Activated CD8-positive, alpha-beta memory T cell treated with anti-CD3 and anti-CD28 coated beads for 48 hours (primary cell): ENCODE measurements at places on chromosomes 2 and 18.

DNA sequence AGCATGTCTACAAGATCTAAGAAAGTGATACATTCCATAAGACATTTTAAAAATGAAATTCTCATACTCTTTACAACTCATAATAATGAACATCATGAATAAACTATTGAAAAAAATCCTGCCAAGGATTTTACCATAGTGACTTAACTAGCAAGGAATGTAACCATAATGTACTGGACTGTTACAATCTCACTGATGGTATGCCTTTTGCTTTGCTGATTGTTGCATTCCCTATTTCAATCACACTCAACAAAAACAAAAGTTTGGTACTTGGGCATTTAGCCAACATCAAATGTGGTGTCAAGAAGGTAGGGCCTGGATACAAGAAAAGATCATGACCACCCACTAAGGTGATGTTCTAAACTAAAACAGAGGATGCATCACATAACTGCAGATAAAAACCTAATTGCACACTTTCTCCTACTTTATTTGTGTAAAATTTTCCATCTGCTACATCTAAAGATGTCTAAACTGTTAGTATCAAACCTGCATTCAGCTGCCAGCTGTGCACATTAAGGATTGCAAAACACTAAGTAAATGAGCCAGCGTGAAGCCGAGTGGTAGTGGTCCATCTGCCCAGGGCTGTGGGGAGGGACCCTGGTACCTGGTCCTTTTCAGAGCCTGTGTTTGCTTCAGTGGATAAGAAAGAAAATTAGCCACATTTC lies 564.4 kb downstream of the ZEB2 start:
- DNase-seq = no peak

GRCh38 chr2:25294573-25295462 lies 46.9 kb downstream of the DNMT3A start:
- DNase-seq = no peak

- no peak for DNase-seq
These were observed 23.5 kb downstream of the CYRIA start for GRCh38 chr2:16642088-16642487.

DNA sequence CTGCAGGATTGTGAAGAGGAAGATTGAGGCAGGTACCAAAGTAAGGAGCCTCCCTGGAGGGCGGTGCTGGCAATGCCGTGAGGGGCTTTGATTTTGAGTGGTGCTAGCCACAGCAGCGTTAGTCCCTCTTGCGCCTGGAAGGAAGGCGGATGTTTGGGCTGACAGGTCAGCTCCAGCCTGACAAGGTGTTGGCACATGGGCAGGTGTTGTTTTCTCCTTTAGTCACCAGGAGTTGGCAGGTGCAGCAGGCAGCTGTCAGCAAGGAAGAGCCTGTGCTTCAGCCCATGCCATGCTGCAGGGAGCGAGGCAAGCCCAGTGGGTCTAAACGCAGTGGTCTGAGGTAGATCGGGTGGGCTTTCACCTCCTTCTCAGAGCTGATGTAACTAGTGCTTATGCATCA lies 8.5 kb downstream of the SEC11C start:
- DNase-seq = no peak

DNA sequence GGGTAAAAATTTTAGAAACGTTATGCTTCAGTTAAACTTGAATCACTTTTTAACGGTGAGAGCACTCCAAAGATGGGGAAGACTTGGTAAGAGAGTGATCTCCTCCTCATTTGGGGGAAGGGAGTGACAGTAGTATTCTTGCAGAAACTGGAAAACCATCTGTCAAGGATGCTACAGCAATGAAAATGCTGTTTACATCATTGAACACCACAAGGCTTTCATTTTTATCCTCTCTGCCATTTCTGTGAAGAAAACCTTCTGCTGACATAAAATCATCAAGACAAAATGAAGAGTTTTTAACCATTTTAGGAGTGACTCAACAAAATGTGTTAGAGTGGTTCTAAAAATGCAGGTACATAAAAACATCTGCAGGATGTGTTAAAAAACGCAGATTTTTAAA lies 38.1 kb downstream of the CDH2 start:
- DNase-seq = no peak

DNA sequence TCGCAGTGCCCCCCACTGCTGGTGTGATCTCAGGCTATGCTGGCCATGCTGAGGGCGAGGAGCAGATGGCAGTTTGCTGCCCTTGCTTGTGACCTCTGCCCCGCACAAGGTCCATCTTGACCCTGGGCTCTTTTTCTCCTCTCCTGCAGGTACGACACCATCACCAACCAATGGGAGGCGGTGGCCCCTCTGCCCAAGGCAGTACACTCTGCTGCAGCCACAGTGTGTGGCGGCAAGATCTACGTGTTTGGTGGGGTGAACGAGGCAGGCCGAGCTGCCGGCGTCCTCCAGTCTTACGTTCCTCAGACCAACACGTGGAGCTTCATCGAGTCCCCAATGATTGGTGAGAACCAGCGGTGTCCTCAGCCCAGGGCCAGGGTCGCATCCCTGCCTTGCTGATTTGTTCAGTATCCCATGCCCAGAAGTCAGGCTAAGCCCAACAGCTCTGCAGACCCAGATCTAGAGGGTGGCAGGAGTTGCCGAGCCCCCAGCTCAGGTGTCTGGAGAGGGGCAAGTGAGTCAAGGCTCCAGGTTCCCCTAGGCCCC lies 223.8 kb downstream of the ATAD2B start:
- no peak for DNase-seq

- DNase-seq = no peak
These were observed 91.0 kb downstream of the ICA1L start for GRCh38 chr2:202780514-202781021.

- DNase-seq = no peak
These were observed 185.9 kb upstream of the FOSL2 start for GRCh38 chr2:28206762-28207161.

- no peak for DNase-seq
These were observed 42.1 kb downstream of the HDLBP start for GRCh38 chr2:241273210-241274020.

- DNase-seq = no peak
These were observed 678 bp upstream of the VAPA start for GRCh38 chr18:9913151-9913525.

DNA sequence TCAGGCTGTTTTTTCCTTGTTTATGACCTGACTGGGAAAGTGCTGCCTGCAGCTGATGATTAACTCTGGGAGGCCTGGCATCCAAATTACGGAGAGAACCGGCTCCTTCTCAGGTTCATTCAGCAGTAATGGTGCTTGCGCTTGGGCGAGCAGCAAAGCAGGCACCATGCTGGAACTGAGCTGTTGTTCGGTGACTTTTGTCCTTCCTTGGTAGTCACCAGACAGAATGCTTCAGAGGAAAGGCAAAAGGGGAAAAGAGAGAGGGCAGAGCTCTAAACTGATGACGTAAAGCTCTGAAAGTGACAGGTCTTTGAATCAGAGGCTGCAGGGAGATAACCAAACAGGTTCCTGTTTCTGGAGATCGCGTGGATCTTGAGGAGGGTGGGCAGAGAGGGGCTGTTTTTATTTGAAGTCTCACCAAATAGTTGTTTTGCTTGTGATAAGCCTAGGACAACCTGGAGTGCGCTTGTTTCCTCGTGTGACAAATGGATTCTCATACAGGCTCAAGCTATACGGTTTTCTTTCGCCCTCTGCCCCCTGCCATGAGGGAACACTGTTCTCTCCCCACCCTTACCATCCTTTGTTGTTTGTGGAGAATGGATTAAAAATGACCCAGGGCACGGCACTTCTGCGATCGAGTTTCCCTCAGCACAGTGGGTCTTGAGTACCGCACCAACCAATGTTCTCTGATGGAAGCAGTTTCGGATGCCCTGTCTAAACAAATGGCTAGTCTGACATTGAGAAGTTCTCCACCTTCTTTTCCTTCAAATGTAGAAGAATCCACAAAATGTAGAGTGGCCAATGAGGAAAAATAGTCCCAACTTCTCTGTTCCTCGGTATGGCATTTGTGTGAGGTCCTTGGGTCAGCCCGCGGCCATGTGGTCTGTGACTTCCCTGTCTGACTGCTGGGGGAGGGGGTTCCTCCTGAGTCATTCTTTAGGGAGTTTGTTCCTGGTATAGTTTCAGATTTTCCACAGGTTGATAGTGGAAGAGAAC lies 1.3 kb downstream of the RASGRP3 start:
- no peak for DNase-seq

DNA sequence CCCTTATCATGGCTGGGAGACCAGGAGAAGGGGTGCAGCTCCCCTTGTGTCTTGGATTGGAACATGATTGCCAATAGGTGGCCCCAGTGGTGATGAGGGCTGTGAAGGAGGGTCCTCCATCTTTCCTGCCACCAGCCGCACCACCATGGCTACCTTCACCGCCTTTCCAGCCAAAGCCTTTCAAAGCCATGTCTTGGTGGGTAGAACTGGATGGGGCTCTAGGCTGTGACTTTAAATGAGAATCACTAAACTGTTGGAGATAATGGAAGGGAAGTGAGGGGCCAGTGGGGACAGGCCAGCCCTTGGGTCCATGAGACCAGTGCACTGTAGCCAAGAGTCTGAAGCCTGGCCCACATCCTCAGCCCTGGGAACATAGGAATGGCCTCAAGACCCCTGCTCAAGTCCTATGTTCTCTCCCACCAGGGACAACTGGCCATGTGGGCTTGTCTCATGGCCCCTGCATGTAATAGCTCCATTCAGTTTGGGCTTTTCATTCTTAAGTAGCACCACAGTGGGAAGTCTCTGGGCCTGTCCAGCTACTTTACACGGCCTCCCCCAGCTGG lies 345.7 kb downstream of the DYSF start:
- no peak for DNase-seq

- no peak for DNase-seq
These were observed 304.0 kb downstream of the DYSF start for GRCh38 chr2:71757351-71757750.

GRCh38 chr2:17658251-17658843 lies 95.3 kb downstream of the SMC6 start:
- no peak for DNase-seq

DNA sequence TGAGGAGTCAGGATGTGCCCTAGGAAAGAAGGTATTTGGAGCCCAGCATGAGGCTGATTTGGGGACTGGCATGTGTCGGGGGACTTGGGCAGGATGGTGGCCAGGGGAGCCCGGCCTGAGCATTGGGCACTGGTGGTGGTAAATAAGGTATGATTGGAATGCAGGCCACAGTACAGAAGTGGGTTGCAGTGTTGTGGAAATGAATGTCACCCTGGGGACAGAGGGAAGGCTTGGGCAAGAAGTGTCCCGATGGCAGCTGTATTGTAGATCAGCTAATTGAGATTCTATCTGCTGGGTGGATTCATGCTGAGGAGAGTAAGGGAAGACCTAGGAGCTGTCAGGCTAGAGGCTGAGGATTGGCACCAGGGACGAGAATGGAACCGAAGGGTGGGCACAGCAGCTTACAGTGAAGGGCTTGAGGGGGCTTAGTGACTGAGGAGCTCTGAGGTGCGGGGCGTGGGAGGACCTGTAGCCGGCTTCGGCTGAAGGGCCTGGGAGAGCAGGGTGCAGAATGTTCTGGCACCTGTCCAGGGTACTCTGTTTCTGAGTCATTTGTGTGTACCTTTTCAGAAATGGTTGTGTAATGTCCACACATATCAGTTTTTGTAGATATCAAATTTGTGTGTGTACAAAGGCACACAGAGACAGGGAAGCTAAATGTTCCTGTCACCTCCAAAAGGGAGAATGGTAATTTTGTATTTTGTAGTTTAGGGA lies 170.2 kb downstream of the PRKCE start:
- no peak for DNase-seq

- no peak for DNase-seq
These were observed 233.7 kb downstream of the EN1 start for GRCh38 chr2:118613737-118614136.

DNA sequence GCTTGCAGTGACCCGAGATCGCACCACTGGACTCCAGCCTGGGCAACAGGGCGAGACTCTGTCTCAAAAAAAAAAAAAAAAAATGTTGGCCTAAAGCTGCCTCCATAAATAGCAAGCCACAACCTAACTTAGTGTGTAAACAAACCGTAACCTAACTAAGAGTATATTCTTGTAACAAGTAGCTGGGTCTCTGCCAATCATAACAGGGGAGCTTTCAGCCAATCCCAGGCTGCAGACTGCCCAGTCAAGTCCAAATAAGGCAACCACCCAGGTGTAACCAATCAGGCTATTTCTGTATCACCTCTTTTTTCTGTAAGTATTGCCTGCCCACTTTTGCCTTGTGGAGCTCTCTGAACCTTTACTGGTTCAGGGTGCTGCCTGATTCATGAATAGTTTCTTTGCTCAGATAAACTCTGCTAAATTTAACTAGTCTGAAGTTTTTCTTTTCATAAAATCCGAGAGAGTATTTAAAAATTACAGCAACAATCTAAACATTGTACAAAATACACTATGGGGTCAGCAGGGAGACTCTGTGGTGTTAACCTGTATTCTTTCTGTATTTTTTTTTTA lies 4.5 kb downstream of the PSTPIP2 start:
- DNase-seq = no peak

DNA sequence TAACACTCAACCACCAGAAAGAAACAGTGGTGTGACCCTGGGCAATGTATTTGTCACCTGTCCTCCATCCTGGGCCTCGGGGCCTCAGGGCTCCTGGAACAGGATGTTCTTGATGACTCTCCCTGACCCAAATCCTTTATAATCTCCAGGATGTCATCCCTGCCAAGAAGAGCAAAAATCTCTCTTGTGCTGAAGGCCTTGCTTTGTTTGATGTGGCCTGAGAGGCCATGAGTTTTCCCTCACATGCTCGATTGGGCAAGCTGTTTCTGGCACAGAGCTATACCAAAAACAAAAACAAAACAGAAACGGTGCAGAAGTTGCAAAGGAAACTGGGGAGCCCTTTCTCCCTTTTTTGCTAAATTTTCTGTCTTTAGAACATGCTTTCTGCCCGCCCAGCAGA lies 35.7 kb upstream of the ST3GAL5 start:
- no peak for DNase-seq

- no peak for DNase-seq
These were observed 60.0 kb upstream of the DTNA start for GRCh38 chr18:34650121-34650545.

GRCh38 chr2:202945-203344 lies 60.9 kb downstream of the SH3YL1 start:
- DNase-seq = no peak

DNA sequence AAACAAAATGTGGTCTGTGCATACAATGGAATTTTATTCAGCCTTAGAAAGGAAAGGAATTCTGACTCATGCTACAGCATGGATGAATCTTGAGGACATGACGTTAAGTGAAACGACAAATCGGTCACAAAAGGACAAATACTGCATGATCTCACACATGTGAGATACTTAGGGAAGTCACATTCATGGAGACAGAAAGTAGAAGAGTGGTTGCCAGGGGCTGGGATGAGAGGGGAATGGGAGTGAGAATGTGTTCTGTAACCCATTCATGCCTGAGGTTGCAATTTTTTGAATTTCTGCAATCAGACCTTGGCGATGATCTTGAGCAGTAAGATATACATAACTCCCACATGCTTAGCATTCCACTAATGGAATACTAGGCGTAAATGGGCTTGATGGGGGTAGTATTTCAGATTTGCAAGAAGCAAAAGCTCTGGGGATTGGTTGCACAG lies 22.0 kb downstream of the FHL2 start:
- DNase-seq = no peak

- peak; percentile 7 for DNase-seq
These were observed 57.1 kb downstream of the ADCYAP1 start for GRCh38 chr18:961644-962355.

DNA sequence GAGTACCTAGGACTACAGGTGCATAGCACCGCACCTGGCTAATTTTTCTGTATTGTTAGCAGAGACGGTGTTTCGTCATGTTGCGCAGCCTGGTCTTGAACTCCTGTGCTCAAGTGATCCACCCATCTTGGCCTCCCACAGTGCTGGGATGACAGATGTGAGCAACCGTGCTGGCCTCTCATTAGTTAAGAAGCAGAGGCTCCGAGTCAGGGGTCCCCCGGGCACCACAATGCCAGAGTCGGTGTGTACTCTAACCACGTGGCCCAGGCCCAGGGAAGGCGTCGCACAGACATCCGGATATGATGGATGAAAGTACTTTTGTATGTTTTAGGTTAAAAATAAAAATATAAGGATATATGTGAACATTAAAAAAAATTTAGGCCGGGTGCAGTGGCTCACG lies 28.3 kb upstream of the HPCAL1 start:
- DNase-seq = no peak
